ENCODE measurements at places on chromosomes 16 and 17. TPM values are rescaled to one million over a fixed set of nuclear protein-coding genes. Genes with fewer than 3 reads are reported as not detected.

NKD1 gene
- 0.13 TPM for total RNA-seq

GDPD3 gene
- 1.5 TPM for total RNA-seq

TBC1D3C gene
- total RNA-seq, result not detected

HOXB7 gene
- total RNA-seq, result 39.7 TPM

CX3CL1 gene
- total RNA-seq, result 0.57 TPM

SAMD14 gene
- total RNA-seq, result 3.4 TPM

DNA sequence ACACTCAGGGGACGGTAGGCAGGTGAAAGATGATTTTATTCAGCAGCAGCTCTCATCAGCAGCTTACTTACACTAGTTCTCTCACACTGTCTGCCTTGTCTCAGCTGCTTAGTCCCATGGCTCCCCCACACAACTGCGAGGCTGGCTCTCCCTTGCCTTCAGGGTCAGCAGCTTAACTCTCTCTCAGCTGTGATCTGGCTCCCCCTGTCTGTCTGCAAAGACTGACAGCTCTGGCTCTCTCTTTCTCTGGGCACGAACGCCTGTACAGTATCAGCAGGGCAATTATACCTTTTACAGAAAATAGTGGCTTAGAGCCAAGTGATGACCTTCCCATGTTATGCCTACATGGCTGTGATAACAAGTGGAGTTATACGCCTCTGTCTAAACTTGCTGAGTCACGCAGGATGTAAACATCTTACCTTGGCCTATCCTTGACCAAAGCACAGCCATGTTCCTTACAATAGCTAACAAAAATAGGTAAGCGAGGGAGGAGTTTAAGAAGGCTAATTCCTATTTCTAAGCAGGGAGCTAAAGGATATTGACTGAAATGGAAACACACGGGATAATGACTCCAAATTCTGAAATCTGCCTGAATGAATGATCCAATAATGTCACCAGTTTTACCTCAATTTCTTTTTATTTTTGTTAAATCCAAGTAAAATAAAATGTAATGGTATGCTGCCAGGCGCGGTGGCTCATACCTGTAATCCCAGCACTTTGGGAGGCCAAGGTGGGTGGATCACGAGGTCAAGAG is 1.1 kb upstream of the NDUFAB1 start:
- peak; percentile 54 for DNase-seq

UNKL gene
- total RNA-seq, result 32.0 TPM

GRCh38 chr17:79340333-79341221 is 266.0 kb downstream of the ENGASE start:
- DNase-seq, result no peak

GRCh38 chr17:16158714-16159113 is 56.6 kb downstream of the NCOR1 start:
- DNase-seq, result no peak

GRCh38 chr17:76079956-76080767 is 1.2 kb downstream of the ZACN start:
- DNase-seq, result no peak

DNA sequence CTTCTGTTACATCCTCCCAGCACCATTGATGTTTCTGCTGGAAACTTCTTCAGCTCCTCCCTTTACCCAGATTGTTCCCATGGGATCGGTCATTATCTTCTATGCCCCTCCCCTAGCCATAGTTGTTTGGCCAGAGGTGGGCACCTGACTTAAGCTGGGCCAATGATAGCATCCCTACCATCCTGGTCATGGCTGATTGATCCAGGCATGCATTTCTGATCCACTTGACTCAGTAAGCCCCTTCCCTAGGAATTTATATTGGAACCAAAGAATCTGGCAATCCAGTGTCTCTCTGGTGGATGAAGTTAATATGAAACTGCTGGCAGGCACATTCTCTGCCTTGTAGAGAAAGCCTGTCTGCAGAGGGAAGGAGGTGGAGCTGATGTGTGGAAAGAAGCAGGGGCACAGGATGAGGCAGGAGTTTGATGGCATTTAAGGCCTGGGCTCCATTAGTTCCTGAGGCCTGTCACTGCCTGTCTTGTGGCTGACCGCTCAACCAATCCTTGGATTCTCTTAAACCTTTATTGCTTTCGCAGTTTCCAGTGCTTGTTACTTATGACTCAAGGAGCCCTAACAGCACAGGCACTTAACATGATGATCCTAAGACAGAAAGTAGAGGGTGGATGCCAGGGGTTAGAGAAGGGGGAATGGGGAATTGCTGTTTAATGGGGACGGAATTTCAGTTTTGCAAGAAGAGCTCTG is 152.4 kb downstream of the ABCC12 start:
- DNase-seq, result no peak

Measured in HT-29 (cell line).